ENCODE measurements at places on chromosomes 6 and 20.
A peak's percentile ranks its signal among the peaks of the same experiment; 100 is the strongest.

- no peak overlapping the region for H3K27ac ChIP-seq
- H3K4me1 ChIP-seq: no peaks in the 10 kb centered on the region
- no peaks in the 10 kb centered on the region for H3K27me3 ChIP-seq
Observed at GRCh38 chr20:33431797-33432381, 11.7 kb downstream of the SNTA1 start.

DNA sequence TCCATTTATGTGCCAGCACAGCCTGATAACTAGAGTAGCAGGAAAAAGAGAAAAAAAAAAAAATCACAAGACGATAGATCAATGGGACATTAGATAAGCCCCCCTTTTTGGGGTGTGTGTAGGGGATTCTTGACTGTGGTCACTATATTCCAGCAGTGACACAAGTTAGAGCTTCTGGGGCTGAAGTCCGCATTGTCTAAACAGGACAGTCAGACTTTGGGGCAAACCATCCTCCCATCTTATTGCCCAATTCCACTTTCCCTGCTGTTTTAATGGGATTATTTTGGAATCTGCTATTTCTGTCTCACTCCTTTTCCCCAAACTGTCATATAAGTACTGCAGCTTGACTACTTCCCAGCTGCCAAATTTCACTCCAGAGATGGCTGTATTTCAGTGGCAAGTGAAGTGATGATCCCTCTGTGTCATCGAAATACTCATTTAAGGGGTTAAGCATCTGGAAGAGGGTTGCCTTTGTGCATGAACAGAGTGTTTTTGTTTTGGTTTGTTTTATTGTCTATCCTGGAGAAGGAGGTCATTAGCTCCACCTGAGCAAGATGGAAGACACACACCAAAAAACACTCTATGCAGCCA is 182.5 kb downstream of the ATXN1 start:
- no peak for DNase-seq
- H3K27ac ChIP-seq: no peak overlapping the region
- no peak overlapping the region for H3K4me3 ChIP-seq
- peaks cover 16% of the 10 kb centered on the region for H3K4me1 ChIP-seq

GRCh38 chr6:15501826-15502445 is 160.9 kb downstream of the DTNBP1 start:
- H3K4me1 ChIP-seq: peaks cover 41% of the 10 kb centered on the region
- DNase-seq: no peak
- peaks cover 6% of the 10 kb centered on the region for H3K36me3 ChIP-seq
- H3K27me3 ChIP-seq: peaks cover 17% of the 10 kb centered on the region

- DNase-seq: no peak
- H3K4me3 ChIP-seq: no peak overlapping the region
- no peak overlapping the region for H3K27ac ChIP-seq
- no peaks in the 10 kb centered on the region for H3K4me1 ChIP-seq
- H3K27me3 ChIP-seq: peaks cover 2% of the 10 kb centered on the region
Observed at GRCh38 chr6:63716169-63716568, 80.6 kb downstream of the PHF3 start.

DNA sequence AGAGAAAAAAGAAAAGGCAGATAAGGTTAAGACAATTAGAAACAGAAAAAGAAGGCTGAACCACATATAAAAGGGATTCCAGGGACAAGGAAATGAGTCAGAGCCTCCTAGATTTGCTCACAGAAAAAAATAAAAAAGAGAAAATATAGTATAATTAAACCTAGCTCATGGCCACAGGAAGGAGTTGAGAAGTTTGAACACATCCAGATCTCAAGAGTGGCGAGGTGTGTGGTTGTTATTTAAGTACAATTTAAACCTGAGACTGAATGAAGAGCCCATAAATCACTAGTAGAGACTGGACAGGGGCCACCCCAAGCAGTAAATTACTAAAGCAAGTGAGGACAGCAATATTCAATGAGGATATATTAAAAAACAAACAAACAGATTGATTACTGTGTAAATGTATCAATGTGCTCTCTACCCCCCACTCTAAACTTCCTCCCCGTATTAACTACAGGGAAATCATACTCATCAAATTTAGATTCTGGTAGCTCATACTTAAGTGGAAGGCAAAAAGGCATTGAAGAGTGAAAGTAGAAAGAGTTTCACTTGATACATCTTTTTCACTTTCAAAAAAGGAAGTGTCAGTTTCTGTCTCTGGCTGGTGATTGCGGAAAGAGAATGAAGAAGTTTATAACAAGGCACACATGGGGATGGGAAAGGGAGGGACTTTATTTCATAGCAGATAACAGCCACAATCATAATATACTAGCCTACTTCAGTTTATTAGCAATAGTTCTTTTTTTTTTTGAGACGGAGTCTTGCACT is 49.3 kb upstream of the SCAF8 start:
- no peak for DNase-seq
- peaks cover 3% of the 10 kb centered on the region for H3K4me1 ChIP-seq
- H3K4me3 ChIP-seq: no peak overlapping the region
- no peaks in the 10 kb centered on the region for H3K27me3 ChIP-seq
- no peaks in the 10 kb centered on the region for H3K36me3 ChIP-seq

DNA sequence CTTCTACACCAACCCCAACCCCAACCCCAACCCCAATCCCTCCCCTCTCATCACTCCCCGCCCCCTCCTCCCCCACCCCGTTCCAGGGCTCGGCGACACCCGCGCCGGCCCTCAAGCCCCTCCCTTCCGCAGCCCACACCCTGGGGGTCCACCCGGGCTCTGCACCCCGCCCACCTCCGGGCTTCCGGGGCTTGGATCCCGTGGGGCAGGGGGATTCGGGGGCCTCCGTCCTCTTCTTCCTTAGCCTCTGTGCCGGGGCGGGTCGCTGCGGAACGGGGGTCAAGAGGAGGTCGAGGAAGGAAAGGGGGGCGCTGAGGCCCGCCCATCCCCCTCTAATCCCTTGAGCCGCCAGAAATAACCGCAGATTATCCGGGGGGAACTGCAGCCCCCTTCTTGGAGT is 690 bp downstream of the TULP1 start:
- no peak overlapping the region for H3K27ac ChIP-seq
- peak overlapping the region; percentile 38 for H3K4me3 ChIP-seq

- H3K4me3 ChIP-seq: no peak overlapping the region
- no peaks in the 10 kb centered on the region for H3K36me3 ChIP-seq
- no peak for DNase-seq
- H3K27ac ChIP-seq: no peak overlapping the region
Observed at GRCh38 chr6:119647309-119647708, 297.7 kb upstream of the MAN1A1 start.

- H3K36me3 ChIP-seq: no peaks in the 10 kb centered on the region
- peaks cover 2% of the 10 kb centered on the region for H3K27me3 ChIP-seq
- H3K27ac ChIP-seq: no peak overlapping the region
- H3K4me1 ChIP-seq: peaks cover 25% of the 10 kb centered on the region
Observed at GRCh38 chr6:136527831-136528230, 22.4 kb downstream of the MAP7 start.

DNA sequence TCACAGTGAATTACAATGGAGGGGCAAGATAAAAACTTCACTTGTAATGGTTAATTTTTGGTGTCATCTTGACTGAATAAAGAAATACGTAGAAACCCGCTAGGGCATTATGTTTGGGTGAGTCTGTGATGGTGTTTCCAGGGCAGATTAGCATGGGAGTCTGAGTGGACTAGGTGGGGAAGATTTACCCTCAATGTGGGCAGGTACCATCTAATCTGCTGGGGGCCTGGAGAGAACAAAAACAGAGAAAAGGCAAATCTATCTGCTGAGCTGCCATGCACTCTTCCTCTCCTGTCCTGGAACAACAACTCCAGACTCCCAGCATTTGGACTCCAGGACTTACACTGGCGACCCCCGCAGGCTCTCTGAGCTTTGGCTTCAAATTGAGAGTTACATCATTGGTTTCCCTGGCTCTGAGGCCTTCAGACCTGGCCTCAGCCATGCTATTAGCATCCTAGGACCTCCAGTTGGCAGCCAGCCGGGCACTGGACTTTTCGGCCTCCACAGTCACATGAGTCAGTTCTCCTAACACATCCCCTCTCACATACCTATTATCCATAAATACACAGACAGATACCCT is 19.7 kb downstream of the NINL start:
- H3K27me3 ChIP-seq: no peaks in the 10 kb centered on the region
- no peak overlapping the region for H3K4me3 ChIP-seq
- peaks cover 2% of the 10 kb centered on the region for H3K4me1 ChIP-seq
- no peak for DNase-seq
- no peak overlapping the region for H3K27ac ChIP-seq
- H3K36me3 ChIP-seq: peaks cover 6% of the 10 kb centered on the region

GRCh38 chr6:23953976-23954375 is 172.0 kb upstream of the NRSN1 start:
- H3K36me3 ChIP-seq: no peaks in the 10 kb centered on the region
- H3K4me1 ChIP-seq: peaks cover 3% of the 10 kb centered on the region
- H3K27ac ChIP-seq: no peak overlapping the region
- H3K27me3 ChIP-seq: no peaks in the 10 kb centered on the region

- H3K4me3 ChIP-seq: no peak overlapping the region
- no peaks in the 10 kb centered on the region for H3K36me3 ChIP-seq
- no peaks in the 10 kb centered on the region for H3K27me3 ChIP-seq
- H3K4me1 ChIP-seq: peaks cover 14% of the 10 kb centered on the region
- no peak for DNase-seq
Observed at GRCh38 chr6:107820338-107821261, 3.5 kb downstream of the SCML4 start.

DNA sequence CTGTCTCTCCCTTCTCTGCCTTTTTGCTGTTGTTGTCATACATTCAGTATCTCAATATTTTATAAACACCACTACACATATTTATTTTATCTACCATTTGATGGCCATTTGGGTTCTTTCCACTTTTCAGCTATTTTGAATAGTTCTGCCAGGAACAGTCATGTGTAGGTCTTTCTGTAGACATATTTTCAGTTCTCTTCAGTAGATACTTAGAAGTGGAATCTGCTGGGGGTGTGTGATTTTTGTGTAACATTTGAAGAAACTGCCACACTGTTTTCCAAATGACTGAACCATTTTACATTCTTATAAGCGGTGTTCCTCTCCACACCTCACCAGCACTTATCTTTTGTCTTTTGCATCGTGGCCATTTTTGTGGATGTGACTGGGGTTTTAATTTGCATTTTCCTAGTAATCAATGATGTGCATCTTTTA is 197.7 kb downstream of the ARID1B start:
- H3K4me1 ChIP-seq: peaks cover 51% of the 10 kb centered on the region
- no peak for DNase-seq
- H3K36me3 ChIP-seq: no peaks in the 10 kb centered on the region
- no peak overlapping the region for H3K4me3 ChIP-seq

DNA sequence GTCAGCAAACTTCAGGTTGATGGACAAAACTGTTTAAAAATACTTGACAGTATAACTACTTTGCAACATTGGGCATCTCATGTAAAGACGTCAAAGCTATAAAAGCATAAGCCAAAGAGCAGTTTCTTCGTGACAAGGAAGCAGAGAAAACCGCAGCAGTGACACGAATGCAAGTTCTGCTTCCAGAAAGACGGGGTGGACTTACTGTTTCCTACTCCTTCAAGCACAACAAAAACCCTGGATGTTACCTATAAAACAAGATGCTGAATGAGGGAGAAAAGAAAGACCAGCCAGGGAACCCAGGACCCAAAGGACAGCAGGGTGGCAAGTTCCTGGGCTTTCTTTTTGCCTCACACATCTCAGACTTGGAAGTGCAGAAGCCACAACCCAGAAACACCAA is 98.0 kb downstream of the DLL1 start:
- H3K27me3 ChIP-seq: no peaks in the 10 kb centered on the region
- peaks cover 32% of the 10 kb centered on the region for H3K36me3 ChIP-seq
- no peak for DNase-seq
- H3K27ac ChIP-seq: no peak overlapping the region
- H3K4me1 ChIP-seq: no peaks in the 10 kb centered on the region
- no peak overlapping the region for H3K4me3 ChIP-seq

DNA sequence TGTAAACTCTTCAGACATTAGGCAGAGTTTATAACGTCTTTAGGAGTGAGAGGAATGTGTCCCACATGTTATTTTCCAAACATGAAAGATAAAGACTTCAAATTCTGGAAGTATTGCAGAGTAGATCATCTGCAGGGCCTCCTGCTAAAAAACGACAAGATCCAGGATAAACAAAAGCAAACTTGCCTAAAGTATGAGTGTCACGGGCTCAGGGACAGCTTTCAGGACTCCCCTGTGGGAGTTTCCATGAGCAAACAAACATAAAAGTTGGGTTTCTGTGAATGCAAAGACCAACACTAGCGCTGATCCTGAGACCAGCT is 76.9 kb downstream of the TXNDC5 start:
- H3K27ac ChIP-seq: no peak overlapping the region
- no peak overlapping the region for H3K4me3 ChIP-seq
- no peaks in the 10 kb centered on the region for H3K36me3 ChIP-seq
- H3K27me3 ChIP-seq: peaks cover 4% of the 10 kb centered on the region
- H3K4me1 ChIP-seq: no peaks in the 10 kb centered on the region
- DNase-seq: no peak

DNA sequence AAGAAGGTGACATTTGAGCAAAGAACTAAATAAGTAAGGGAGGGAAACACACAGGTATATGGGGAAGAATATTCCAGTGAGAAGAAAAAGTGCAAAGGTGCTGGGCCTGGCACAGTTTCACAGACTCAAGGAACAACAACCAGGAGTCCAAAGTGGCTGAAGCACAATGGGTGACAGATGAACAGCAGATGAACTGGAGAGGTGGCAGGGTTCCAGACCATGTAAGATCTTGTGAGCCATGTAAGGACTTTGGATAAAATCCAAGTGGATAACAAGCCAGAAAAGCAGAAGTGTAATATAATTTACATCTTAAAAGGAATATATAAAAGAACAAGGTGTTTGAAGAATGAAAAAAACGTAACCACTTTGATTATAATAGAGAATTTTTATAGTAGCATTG is 87.9 kb downstream of the MMS22L start:
- no peak overlapping the region for H3K4me3 ChIP-seq
- H3K27ac ChIP-seq: no peak overlapping the region
- DNase-seq: no peak
- no peaks in the 10 kb centered on the region for H3K4me1 ChIP-seq

- H3K27me3 ChIP-seq: no peaks in the 10 kb centered on the region
- H3K4me1 ChIP-seq: peaks cover 9% of the 10 kb centered on the region
- H3K4me3 ChIP-seq: no peak overlapping the region
- no peak overlapping the region for H3K27ac ChIP-seq
- DNase-seq: no peak
Observed at GRCh38 chr6:36758516-36759147, 61.0 kb downstream of the RAB44 start.

- DNase-seq: no peak
- no peaks in the 10 kb centered on the region for H3K4me1 ChIP-seq
- no peak overlapping the region for H3K4me3 ChIP-seq
Observed at GRCh38 chr6:159196430-159196975, 27.3 kb downstream of the FNDC1 start.

DNA sequence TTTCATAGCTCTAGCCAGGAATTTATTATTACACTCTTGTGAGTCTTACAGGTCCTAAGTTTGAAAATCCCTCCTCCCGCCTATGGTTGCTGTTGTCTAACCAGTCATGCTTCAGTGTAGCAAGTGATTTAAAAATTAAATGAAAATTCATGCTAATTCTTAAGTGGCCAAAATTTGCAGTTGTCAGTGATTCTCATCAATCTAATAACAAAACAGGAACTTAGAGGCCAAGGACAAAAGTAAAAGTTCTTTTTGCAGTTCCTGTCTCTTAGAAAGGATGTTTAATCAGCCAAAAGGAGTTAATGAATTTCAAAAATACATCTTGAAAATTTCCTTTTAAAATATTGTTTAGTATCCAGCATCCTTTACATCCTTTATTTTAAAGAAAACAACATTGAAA is 36.3 kb downstream of the VTA1 start:
- no peaks in the 10 kb centered on the region for H3K4me1 ChIP-seq
- H3K4me3 ChIP-seq: no peak overlapping the region
- H3K36me3 ChIP-seq: no peaks in the 10 kb centered on the region
- no peak for DNase-seq
- no peak overlapping the region for H3K27ac ChIP-seq

- H3K36me3 ChIP-seq: peaks cover 4% of the 10 kb centered on the region
- peaks cover 9% of the 10 kb centered on the region for H3K4me1 ChIP-seq
- no peak for DNase-seq
- H3K4me3 ChIP-seq: no peak overlapping the region
Observed at GRCh38 chr20:41903586-41903985, 285.4 kb upstream of the CHD6 start.
